ENCODE measurements at places on chromosomes 2 and 18.

DNA sequence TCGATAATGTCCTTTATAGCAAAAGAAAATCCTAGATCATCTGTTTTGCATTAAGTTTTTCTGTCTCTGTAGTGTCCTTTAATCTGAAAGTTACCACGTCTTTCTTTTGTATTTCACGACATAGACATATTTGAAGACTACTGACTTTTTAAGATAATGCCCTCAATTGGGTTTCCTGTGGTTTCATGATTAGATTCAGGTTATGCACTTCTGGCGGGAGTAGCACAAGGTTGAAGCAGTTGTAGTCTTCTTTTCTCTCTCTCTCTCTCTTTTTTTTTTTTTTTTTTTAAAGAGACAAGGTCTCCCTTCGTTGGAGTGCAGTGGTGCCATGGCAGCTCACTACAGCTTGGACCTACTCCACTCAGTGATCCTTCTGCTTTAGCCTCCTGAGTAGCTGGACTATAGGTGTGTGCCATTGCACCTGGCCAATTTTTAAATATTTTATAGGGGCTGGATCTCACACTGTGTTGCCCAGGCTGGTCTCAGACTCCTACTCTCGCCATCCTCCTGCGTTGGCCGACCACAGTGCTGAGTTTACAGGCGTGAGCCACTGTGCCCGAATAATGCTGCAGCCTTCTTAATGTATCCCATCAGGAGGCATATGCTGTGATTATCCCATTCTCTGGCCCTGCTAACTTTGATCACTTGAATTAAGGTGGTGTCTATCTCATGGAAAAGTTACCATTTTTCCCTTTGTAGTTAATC is 3.9 kb downstream of the INPP4A start:
- DNase-seq: no peak

DNA sequence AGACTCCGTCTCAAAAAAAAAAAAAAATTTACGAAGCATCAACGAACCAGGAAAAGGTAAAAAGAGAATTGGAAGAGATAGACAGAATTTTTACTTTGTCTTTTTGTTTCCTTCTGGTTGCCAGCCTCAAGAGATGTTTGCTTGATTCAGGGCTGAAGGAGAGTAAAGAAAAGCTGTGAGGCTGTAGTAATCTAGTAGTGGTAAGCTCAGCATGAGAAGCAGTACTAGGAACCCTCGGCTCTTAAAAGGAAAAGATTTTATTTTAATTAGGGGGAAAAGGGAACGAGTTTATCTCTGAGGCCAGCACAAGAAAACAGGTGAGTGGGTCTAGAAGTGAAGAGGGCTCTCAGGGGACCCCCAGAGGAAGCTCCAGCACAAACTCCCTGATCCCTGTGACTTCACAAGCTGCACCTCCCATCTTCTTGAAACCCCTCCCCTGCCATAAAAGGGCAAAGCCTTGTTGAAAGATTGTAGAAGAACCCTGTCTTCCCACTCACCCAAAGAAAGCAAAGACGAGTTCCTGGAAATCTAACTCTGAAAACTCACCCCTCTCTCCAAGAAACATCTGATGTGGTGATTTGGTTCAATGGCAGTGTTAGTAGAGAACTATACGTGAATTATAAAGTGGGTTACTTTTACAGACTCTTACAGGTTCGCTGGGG is 8.6 kb downstream of the RBMS1 start:
- no peak for DNase-seq

- DNase-seq: no peak
Measured at GRCh38 chr2:104851291-104852089, 2.4 kb upstream of the POU3F3 start.

- no peak for DNase-seq
Measured at GRCh38 chr2:71716697-71717624, 263.6 kb downstream of the DYSF start.

DNA sequence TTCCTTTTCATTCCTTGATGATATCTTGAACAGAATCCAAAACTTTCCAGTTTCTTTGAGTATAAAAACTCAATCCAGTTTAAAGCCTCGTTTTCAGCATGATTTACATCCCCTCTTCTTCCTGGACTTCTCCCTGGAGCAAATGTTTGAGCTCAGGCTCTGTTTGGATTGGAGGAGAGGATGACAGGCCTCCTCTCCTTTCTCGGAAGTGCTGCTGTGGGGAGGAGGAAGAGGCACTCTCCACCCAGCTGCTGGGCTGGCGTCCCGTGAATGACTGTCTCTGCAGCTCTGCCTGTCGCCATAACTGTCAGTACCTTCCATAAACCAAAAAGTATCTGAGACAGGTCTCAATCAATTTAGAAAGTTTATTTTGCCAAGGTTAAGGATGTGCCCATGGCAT is 238.2 kb upstream of the AGAP1 start:
- DNase-seq: no peak

DNA sequence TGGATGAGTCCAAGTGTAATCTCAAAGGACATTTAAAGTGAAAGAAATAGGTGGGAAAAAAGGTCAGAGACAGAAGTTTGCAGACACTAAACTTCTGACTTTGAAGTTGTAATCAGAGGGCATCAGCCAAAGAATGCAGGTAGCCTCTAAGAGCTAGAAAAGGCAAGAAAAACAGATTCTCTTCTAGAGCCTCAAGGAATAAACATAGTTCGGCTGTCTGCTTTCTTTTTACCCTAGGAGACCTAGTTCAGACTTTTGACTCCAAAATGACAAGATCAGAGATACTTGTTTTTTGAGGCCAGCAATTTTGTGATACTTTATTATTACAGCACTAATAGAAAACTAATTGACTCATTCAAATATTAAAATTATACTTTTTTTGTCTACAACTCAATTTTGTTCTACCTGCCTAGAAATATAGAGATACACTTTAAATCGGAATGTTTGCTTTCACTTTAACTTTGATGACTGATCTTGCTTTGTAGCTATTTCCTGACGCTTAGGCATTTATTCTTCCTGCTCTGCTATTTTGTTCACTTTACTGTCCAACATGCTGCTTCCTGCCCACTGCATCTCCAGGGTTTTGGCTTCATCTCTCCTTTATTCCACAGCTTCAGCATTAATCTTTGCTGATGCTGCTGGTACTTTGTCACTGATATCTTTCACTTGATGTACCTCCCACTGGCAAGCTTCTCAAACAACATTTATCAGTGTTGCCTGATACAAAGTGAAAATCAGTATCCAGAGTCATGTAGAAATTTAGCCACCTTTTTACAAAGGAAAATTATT is 272.5 kb downstream of the DSEL start:
- no peak for DNase-seq

DNA sequence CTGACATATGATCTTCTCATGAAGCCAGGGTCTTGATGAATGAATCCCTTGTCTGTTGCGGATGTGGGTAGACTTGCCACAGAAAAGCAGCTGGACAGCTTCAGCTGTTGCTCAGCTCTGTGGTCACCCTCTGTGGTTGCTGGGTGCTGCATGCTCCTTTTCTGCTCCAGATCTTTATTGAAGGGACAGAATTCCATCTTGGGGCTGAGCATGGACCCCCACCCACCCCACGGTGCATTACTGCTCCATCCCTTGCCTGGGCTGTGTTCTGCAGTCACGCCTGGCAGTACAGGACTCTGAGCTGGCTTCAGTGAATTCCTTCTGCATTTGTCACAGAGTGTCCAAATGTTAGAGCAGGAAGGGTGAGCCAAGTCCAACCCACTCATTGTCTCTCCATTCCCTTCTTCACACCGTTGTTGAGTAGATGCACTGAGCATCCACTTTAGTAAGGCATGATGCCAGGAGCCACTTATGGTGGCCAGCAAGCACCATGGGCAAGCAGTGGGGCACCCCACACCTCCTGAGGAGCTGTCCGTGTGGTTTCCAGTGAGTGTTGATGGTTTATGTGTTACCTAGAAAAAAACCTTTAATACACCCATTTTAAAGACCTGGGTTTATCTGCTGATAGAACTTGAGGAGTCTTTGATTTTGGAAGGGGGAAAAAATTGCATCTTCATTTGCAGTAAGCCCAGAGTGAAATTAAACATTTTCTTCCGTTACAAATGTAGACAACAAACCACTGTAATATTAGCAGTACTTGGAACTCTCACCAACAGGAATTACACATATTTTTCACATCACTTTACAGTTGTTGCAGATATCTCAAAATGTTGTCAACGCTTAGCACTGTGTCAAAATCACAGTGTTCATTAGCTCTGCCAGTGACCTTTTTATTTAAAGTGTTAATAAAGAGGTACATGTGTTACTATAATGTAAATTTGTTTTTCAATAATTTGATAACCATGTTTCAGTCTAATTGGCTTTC is 14.7 kb upstream of the ITGB6 start:
- no peak for DNase-seq

DNA sequence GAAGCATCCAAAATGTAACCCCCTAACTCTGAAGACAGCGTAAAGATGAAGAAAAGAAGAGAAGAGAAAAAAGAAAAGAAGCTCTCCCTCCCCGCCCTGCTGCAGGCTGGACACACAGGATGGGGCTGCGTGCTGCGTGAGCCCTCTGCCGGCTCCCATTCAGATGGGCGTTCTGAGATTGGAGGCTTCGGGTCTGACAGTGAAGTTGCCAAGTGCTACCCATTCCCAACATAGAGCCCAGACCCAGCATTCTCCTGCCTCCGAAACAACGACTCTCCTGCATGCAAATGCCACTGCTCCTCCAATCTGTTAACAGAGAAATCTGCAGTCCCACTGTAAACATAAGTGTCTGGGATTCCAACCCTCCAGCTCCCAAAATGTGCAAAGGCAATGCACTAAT is 234.9 kb downstream of the BCL11A start:
- DNase-seq: no peak

DNA sequence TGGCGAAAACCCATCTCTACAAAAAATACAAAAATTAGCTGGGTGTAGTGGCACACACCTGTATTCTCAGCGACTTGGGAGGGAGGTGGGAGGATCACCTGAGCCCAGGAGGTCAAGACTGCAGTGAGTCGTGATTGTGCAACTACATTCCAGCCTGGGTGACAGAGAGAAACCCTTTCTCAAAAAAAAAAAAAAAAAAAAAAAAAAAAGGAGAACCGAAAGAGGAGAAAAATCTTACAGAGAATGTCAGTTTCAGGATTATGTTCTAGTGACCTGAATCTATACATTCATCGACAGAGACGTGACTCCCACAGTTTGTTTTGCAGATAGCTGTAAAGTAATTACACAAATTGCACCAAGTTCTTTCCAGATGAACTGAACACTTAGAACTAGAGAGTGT is 187.8 kb downstream of the FTCDNL1 start:
- no peak for DNase-seq

- DNase-seq: no peak
Measured at GRCh38 chr2:55014962-55015939, 35.0 kb downstream of the RTN4 start.

GRCh38 chr2:200534572-200534971 is 8.6 kb downstream of the SGO2 start:
- DNase-seq: no peak

DNA sequence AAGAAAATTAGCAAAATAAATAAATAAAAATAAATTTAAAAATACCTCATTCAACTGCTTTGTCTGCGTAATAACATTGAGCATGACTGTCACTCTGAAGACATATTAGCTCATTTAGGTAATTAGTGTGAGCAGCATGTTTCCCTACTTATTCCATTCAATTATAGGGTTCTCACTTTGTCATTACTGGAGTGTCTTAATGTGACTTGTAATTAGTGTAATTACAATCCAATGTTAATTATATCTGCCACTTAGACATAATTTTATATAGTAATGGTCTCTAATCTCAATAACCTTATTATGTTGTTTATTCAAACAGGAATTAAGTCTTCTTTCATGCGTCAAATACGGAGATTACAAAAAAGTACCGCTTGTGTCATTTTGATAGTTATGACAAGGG is 893.9 kb upstream of the ACVR2A start:
- no peak for DNase-seq

- DNase-seq: no peak
Measured at GRCh38 chr18:46046126-46046525, 25.9 kb downstream of the PSTPIP2 start.

- no peak for DNase-seq
Measured at GRCh38 chr2:29061176-29061575, 13.1 kb downstream of the PCARE start.

- no peak for DNase-seq
Measured at GRCh38 chr2:36561237-36561944, 36.6 kb downstream of the FEZ2 start.

DNA sequence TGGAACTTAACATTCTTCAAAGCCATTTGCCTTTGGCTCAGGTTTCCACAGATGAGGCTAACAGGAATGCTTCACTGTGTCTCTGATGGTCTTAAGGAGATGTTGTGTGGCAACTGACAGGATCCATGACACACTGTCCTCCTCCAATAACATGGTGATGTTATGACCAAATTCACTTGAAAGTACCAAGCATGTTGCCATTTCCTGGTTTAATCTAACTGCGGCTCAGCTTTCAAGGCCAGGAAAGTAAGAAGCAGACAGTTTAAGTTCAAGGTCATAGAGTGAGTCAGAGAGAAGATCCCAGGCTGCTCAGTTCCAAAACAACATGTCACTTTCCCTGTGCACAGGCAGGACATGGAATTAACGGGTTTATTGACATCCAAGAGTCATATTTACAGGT is 513.6 kb downstream of the STK39 start:
- DNase-seq: no peak

DNA sequence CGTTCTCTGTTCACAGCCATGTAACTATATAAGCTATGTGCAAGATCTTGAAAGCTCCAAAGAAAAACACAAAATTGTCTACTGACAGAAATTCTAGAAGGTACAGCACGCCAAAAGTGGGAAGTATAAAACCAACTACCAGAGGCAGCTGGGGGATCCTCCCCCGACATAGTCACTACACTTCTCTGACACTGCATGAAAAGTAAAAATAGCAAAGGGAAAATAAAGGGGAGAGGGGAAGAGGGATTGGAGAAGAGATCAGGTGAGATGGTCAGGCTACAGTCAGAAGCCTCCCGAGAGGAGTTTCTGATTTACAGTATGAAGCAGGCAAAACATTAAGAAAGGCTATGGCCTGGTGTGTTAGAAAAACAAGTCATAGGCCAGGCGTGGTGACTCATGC is 39.8 kb upstream of the PCBP1 start:
- no peak for DNase-seq

DNA sequence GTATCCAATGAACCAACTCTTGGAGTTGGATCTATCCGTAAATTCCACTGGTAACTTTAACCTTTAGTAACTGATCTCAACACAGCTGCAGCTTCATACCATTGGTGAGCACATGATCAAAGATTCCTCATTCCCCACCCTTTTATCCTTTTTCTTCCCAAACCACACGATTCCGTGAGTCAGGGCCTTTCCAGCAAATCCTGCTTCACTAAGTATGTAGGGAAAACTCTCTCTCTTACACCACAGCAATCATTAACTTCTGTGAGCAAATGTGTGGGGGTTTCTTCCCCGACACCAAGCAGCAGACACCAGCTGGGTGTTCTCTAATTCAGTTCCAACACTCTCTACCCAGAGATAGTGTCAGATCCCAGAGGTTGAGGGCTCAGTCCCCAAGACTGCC is 23.5 kb downstream of the ELP2 start:
- no peak for DNase-seq
